ENCODE measurements at places on chromosomes 3 and 15.

GRCh38 chr3:4812591-4812990 is 166.6 kb upstream of the BHLHE40 start:
- DNase-seq, result no peak

GRCh38 chr15:29596266-29596665 is 226.0 kb downstream of the TJP1 start:
- DNase-seq, result peak; percentile 1

GRCh38 chr15:37095770-37096557 is 4.4 kb downstream of the MEIS2 start:
- DNase-seq, result no peak

GRCh38 chr3:145869958-145870357 is 291.0 kb downstream of the PLOD2 start:
- no peak for DNase-seq

- peak; percentile 16 for DNase-seq
Measured at GRCh38 chr3:71247221-71247957, 336.1 kb downstream of the FOXP1 start.

DNA sequence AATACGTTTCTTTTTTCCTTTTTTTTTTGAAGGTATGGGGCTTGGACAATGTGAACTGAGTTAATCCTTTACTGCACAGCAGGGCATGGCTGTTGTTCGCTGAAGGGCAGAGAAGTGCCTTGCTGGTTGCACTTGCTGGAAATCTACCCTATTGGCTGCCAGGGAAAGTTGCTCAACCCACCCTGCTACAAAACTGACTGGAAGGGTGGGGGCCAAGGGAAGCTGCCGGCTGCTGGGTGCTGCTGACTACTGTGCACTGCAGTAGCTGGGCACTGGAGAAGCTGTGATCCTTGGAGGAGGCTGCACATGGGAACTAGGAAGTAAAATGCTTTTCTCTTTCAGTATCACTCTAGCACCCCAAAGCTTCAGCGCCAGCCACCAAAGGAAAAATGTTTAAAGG is 70.5 kb downstream of the ETV5 start:
- no peak for DNase-seq

GRCh38 chr3:4993276-4994143 is 14.3 kb downstream of the BHLHE40 start:
- DNase-seq, result no peak

GRCh38 chr3:10775828-10776227 is 40.2 kb upstream of the SLC6A11 start:
- DNase-seq, result no peak

DNA sequence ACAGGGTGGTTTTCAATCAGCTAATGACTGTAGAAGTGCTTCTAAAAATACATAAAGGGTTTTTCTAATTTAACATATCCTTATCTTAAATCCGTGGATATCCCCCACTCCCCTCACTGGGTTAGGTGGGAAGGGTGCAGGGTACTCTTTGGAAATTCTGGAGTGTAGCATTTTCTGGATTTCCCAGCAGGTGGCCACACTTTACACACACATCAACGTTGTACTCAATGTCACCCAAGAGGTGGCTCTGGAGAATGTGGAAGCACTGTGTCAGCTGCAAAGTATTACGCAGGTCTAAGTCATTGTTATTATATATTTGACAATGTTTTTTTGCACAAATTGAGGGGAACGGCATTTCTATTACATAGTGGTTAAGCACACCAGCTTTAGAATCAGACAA is 168.8 kb downstream of the CHDH start:
- DNase-seq, result peak; percentile 2
